SJCRH30 (cell line): ENCODE measurements at places on chromosomes 6 and 20. TPM values are rescaled to one million over a fixed set of nuclear protein-coding genes. Genes with fewer than 3 reads are reported as not detected.

The HMGA1 gene
- total RNA-seq = 126 and 129 TPM in 2 replicates

The GPR6 gene
- not detected in 2 replicates for total RNA-seq

The PRKN gene
- not detected in 2 replicates for total RNA-seq

The WFDC12 gene
- not detected in 2 replicates for total RNA-seq

The NKX2-2 gene
- not detected in 2 replicates for total RNA-seq

DNA sequence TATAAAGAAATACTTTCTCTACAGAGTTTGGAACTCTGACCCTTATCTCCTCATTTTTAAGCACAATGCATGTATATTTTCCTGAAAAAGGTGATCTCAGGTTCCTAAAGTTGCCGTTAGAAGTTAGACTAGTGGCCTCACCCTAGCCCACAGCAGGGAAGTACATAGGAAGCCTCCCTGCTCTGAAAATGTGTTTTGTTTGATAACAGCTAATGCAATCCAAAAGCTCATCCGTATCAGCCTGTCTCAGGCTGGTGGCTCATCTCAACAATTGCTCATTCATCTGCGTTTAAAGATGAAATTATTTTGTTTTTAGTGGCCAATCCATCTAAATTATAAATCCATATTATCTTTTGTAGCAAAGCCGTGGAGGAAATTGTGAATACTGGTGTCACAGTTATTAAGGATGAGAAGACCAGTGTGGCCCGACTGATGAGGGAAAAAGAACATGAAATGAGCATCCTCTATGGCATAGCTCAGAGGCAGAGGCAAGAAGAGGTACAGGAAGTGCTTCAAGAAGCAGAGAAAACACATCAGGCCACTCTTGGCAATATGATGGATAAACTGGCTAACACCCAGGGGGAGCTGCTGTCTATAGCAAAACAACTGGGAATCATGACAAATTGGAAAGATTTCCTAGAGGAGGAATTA lies 20.1 kb downstream of the C6orf163 start:
- H3K27ac ChIP-seq = no peak overlapping the region
- no peak for DNase-seq
- H3K4me1 ChIP-seq = no peaks in the 10 kb centered on the region
- H3K36me3 ChIP-seq = no peaks in the 10 kb centered on the region

DNA sequence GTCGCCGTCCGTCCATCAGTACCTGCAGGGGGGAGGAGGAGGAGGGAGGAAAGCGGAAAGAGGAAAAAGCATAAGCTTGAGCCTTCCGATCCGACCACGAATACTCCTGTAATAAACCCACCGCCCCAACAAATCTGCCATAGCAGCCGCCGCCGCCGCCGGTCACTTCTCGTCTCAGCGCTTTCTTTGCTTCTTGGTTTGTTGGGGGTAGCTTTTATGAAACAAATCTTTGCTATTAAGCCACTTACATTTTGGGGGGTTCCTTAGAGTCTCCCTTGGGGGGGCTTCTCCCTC lies 277 bp downstream of the ADGRB3 start:
- H3K4me1 ChIP-seq = peaks cover 8% of the 10 kb centered on the region
- H3K36me3 ChIP-seq = no peaks in the 10 kb centered on the region
- H3K4me3 ChIP-seq = peak overlapping the region; percentile 78
- H3K27me3 ChIP-seq = no peaks in the 10 kb centered on the region

DNA sequence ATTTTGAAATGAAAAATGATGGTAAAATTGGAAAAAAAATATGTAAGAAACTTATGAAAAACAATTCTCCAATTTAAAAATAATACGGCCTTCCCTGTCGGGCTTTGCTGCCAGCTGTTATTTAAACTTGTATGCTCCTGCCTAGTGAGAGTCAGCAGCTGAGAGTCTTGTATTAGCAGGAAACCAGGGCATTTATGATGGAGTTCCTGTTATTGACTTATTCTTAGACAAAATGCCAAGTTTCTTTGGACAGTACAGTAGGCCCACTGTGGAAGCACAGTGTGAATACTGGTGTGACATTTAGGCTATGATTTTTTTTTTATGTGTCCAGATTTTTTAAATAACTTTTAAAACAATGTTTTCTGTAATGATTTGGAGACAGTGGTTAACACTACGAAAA lies 42.1 kb downstream of the GMDS start:
- DNase-seq = no peak
- no peak overlapping the region for H3K27ac ChIP-seq
- H3K27me3 ChIP-seq = no peaks in the 10 kb centered on the region
- H3K36me3 ChIP-seq = no peaks in the 10 kb centered on the region
- no peak overlapping the region for H3K4me3 ChIP-seq

GRCh38 chr6:130313206-130313605 lies 52.6 kb upstream of the TMEM200A start:
- no peaks in the 10 kb centered on the region; the same call in 1 of the 2 replicates for H3K4me1 ChIP-seq
- no peak for DNase-seq
- no peak overlapping the region for H3K4me3 ChIP-seq

- no peaks in the 10 kb centered on the region for H3K4me1 ChIP-seq
- H3K4me3 ChIP-seq = no peak overlapping the region
- H3K36me3 ChIP-seq = no peaks in the 10 kb centered on the region
- no peaks in the 10 kb centered on the region for H3K27me3 ChIP-seq
Observed at GRCh38 chr6:15340105-15340601, 94.3 kb downstream of the JARID2 start.

DNA sequence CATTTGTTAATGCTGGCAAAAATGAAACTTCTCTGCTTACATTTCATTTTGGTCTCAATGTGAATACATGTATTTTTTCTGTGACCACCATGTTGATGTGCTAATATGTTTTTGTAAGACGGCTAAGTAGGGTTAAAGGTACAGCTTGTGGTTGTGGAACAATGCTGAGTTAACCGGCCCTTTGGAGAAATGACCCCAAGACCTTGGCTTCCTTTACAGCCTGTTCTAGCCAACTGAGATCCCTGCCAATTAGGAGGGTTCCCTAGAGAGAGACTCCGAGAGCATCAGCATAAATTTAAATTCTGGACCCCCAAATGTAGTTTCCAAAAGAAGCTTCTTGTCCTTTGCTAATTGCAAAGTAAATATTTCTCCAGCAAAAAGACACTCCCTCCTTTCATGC lies 44.4 kb downstream of the RSPO3 start:
- no peak overlapping the region for H3K27ac ChIP-seq
- H3K36me3 ChIP-seq = no peaks in the 10 kb centered on the region
- no peaks in the 10 kb centered on the region for H3K4me1 ChIP-seq
- no peak for DNase-seq
- H3K4me3 ChIP-seq = no peak overlapping the region

GRCh38 chr6:169783401-169783800 lies 32.0 kb downstream of the ERMARD start:
- peaks cover 4% of the 10 kb centered on the region; the same call in 1 of the 2 replicates for H3K4me1 ChIP-seq
- H3K27me3 ChIP-seq = no peaks in the 10 kb centered on the region
- H3K27ac ChIP-seq = no peak overlapping the region
- H3K4me3 ChIP-seq = no peak overlapping the region
- H3K36me3 ChIP-seq = no peaks in the 10 kb centered on the region

- no peaks in the 10 kb centered on the region for H3K36me3 ChIP-seq
- H3K4me3 ChIP-seq = no peak overlapping the region
- H3K27me3 ChIP-seq = no peaks in the 10 kb centered on the region
- no peak overlapping the region for H3K27ac ChIP-seq
- peak; percentile 26 for DNase-seq
- H3K4me1 ChIP-seq = no peaks in the 10 kb centered on the region
Observed at GRCh38 chr6:3617192-3617631, 134.3 kb downstream of the PXDC1 start.

DNA sequence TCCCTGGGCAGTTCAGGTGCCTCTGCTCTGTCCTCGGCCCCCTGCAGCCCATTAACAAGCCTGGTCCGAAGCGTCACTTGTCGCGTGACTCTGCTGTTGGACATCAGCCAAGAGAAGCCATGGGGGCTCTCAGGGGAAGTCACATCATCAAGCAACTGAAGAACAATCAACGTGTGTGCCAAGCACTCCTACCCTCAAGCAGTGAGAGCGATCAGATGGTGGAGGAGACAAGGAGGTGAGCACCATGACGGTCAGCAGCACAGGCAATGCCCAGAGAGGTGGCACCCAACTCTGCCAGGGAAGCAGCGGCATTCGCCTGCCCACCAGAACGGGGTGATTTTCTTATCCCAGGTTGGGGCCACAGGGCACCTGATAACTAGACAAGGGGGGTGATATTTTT lies 132.7 kb downstream of the AGPAT4 start:
- H3K27ac ChIP-seq = no peak overlapping the region
- no peak overlapping the region for H3K4me3 ChIP-seq
- H3K4me1 ChIP-seq = peaks cover 5% of the 10 kb centered on the region
- H3K27me3 ChIP-seq = no peaks in the 10 kb centered on the region
